AML-193 (cell line): ENCODE measurements at places on chromosomes 16 and 17.
A peak's percentile ranks its signal among the peaks of the same experiment; 100 is the strongest.

GRCh38 chr17:81713556-81714411, 1.7 kb downstream of the SLC25A10 start:
- no peak for DNase-seq

GRCh38 chr16:46729326-46729995, 18.7 kb downstream of the MYLK3 start:
- no peak for DNase-seq

GRCh38 chr16:3112058-3112880, at the start of gene ZNF205:
TSS of gene ZNF205 (plus strand) at chr16:3112586. CDS start at chr16:3113431, 845 bp downstream.
- DNase-seq = no peak

- DNase-seq = no peak
Measured at GRCh38 chr16:15857724-15858560, 1.1 kb upstream of the MYH11 start.

GRCh38 chr17:75475851-75476250, 19.4 kb downstream of the TMEM94 start:
- no peak for DNase-seq

GRCh38 chr17:74010903-74011302, 192.6 kb upstream of the RPL38 start:
- no peak for DNase-seq

GRCh38 chr17:10013365-10014112, 108.5 kb upstream of the RCVRN start:
- no peak for DNase-seq

GRCh38 chr17:56624309-56624708, 30.8 kb downstream of the NOG start:
- peak; percentile 5 for DNase-seq

- peak; percentile 12 for DNase-seq
Measured at GRCh38 chr17:49843774-49844350, 4.0 kb downstream of the TAC4 start.

GRCh38 chr16:14181371-14182050, 110.4 kb downstream of the MRTFB start:
- peak; percentile 59 for DNase-seq
